ENCODE measurements at places on chromosomes 2 and 18.

GRCh38 chr2:217934321-217935131 lies 68.3 kb downstream of the TNS1 start:
- peak; percentile 88 for DNase-seq

DNA sequence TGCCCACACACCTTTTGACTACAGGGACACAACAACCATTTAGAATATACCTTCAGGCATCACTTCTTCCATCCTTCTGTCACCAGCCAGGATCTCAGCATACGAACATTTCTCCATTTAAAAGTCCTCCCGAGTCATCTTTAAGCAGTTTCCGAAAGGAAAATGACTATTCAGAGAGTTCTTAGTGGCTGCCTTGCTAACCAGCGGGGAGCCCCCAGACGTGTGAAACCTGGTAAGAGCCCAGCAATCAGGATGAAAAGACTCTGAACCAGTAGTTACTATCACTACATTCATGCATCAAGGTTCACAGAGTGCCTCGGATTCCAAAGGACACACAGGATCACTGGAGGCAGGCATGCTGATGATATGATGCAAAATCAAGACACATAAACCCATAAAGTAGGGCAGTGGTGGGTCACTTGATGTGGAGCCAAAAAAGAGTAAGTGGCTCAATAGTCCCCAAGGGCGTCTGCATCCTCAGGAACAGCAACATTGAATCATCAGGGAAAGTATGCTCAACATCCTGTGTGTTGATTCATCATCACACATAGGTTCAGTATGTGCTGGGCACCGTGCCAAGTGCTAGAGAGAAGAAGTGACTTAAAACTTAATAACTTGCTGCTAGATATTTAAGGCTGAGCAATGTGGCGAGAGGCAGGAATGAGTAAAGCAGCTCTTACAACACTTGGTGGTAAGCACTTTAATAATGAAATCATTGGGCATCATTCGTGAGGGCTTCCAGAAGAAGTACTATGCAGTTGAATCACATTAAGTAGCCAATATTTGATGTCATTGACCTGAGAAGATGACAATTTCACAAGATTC lies 4.4 kb downstream of the CCL20 start:
- DNase-seq, result peak; percentile 97

DNA sequence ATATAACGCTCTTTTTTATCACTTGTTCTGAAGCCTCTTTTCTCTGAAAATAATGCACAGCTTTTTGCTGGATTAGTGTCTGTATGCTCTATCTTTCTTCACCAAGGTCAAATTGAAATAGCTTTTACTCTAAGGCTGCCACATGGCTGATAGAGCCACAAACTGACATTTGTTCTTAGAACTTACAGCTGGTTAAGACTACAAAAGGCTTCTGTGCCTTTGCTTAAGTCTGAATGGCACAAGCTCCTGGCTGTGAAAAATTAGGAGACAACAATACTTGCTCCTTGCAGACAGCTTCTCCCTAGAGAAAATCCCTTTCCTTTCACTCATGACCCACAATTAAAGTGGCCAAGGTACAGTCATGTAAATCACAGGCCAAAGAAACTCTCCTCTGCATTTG lies 515.3 kb downstream of the DSC3 start:
- DNase-seq, result no peak

DNA sequence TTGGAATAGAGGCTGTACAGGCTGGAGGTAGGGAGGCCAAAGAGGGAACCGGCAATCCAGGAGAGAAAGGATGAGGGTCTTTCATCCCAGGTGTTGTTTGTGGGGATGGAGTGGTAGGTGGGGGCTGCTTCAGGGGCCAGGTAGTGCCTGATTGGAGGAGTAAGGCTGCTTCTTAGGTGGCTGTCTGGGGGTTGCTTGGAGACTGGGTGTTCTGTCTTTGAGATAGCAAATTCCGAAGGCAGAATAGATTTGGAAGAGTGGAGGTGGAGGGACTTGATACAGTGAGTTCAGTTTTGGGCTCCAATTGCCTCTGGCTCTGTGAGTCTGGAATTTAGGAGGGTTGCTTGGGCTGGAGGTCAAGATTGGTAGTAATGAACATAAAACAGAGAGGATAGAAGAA lies 5.9 kb downstream of the ZNF532 start:
- no peak for DNase-seq

- no peak for DNase-seq
Observed at GRCh38 chr2:181586569-181587081, 70.3 kb downstream of the CERKL start.

- DNase-seq, result no peak
Observed at GRCh38 chr2:236143811-236144210, 24.4 kb downstream of the GBX2 start.

- no peak for DNase-seq
Observed at GRCh38 chr2:207327513-207327912, 161.8 kb upstream of the KLF7 start.

DNA sequence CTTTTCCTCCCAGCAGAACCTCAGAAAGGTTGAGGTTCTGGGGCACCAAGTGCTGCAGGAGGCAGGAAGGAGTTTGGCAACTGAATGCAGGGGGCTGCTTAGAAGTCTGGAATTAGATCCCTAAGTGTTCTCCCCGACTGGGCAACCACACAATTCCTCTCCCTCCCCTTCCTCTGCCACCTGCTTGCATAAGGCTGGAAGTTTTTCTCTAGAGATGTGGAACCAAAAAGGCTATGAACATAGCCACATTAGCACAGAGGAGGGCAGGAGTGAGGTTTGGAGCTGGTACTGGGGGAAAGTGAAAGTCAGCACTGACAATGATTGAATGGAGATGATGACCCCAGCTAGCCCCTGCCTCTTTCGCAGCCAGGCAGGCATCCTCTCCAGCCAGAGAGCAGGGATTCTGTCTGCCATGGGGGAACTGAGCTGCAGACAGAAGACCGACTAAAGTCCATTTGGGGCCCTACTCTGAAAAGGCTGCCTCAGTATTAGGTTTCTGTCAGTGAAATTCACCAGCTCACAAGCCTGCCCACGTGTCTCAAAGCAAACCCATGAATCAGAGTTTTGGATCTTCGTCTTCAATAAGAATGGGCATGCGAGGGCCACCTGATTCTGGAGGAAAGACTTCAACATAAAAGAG lies 87.9 kb upstream of the ITGA6 start:
- no peak for DNase-seq

DNA sequence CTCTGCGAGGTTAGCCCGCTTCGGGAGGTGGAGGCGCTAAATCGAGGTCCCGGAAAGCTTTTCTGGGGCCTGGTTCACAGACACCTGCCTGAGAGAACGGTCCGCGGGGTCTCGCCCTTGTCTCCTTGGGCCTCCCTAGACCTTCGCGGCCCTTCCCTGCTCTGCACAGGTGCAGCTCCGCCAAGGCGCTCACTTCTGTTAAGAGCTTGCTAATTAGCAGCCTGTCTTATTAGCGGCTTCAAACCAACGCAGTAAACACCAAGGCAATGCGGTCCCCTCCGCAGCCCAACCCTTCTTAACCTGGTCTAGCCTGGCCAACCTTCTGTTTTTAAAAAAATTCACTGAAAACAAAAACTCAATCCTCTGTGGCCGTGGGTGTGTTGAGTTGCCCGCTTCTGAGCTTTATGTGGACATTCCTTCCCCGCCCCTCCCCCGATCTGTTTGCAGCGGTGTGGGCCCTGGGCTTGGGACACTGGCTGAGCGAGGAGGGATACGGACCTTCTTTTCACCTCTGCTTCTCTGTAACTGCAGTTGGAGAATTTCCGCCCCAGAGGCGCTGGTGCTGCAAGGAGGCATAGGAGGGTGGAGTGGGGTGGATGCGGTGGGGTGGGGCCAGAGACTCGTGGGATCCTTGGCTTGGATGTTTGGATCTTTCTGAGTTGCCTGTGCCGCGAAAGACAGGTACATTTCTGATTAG lies 3.4 kb upstream of the HOXD4 start:
- peak; percentile 63 for DNase-seq

GRCh38 chr2:78546843-78547242 lies 478.7 kb upstream of the REG3G start:
- DNase-seq, result no peak

GRCh38 chr2:110983133-110983532 lies 137.6 kb upstream of the BCL2L11 start:
- DNase-seq, result no peak

- no peak for DNase-seq
Observed at GRCh38 chr2:101622210-101623030, 75.1 kb upstream of the MAP4K4 start.

- no peak for DNase-seq
Observed at GRCh38 chr2:130328710-130329109, 14.0 kb upstream of the IMP4 start.

DNA sequence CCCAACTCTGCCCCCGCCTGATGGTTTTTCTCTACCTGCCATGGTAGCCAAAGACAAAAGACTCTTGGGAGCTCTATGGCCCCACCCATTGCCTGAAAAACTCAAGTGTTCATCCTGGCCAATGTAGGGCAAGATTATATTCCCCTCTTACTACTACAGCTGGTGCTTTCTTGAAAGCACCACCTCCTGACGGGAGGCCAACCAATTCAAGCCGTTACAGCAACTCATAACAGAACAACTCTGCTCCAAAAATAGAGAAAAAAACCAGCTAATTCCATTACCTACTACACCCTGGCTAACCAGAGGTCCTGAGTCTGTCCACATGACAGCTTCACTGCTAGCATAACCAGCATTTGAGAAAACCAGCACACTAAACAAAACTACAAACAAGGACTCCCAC lies 127.5 kb upstream of the GAREM1 start:
- no peak for DNase-seq

GRCh38 chr2:232689152-232689910 lies 7.8 kb upstream of the GIGYF2 start:
- no peak for DNase-seq

- peak; percentile 38 for DNase-seq
Observed at GRCh38 chr2:11572996-11573395, 39.2 kb downstream of the GREB1 start.

DNA sequence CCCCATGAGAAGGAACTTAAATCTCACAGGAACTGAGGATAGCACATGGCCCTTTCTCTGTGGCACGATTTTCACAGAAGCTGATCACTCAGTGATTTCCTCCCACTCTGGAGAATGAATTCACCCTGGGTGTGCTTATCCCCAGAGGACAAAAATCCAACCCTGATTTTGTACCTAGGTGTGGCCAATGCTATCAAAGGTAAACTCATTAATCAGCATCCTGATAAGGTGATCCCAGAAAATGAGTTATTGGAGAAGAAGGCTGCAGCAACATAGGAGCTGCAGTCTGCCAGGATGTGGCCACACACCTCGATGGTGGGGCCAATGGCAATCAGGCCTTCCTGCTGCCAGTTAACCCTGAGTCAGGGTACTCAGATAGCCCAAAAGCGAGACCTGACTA lies 8.2 kb upstream of the SULT1C2 start:
- DNase-seq, result no peak

- no peak for DNase-seq
Observed at GRCh38 chr18:24917767-24918166, 434.2 kb downstream of the ZNF521 start.

GRCh38 chr2:103526757-103527156 lies 764.9 kb downstream of the TMEM182 start:
- DNase-seq, result no peak

- peak; percentile 47 for DNase-seq
Observed at GRCh38 chr18:79524181-79525078, 128.7 kb downstream of the NFATC1 start.

DNA sequence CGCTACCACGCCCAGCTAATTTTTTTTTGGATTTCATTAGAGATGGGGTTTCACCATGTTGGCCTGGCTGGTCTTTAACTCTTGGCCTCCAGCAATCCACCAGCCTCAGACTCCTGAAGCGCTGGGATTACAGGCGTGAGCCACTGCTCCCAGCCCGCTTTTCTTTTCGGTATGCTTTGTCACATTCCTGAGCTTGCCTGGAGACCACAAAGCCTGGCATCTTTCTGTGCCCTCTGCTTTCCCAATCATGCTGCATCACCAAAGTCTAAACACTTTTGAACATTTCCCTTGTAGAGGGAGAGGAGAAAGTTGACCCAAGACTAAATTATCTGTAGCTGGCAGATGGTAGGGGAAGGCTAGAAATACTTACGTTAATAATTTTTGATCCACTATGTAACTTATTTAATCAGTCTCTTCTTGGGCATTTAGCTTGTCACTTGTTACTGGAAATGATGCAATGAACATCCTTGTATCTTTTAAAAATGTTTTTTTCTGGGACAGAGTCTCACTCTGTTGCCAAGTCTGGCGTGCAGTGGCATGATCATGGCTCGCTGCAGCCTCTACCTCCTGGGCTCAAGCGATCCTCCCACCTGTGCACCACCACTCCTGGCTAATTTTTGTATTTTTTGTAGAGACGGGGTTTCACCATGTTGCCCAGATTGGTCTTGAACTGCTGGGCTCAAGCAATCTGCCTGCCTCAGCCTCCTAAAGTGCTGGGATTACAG lies 2.7 kb upstream of the NPC1 start:
- no peak for DNase-seq

DNA sequence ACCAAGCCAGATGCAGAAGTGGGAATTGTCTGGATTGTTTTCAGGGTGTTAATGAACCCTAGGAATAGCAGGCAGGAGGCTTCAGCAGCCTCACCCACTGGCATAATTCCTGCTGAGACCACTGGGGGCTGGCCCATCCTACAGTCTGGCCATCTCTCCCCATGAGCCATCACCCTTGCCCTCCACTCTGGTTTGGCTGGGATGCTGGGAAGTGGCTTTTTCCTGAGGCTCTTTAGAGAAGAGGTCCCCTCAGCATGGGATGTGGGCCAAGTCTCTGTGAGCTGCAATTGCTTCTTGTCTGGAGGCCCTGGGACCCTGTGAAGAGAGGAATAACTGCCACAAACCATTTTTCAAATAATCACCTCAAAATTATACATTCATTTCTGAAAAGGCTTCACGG lies 4.0 kb downstream of the TCF7L1 start:
- no peak for DNase-seq

GRCh38 chr2:177733-178132 lies 86.1 kb downstream of the SH3YL1 start:
- DNase-seq, result no peak

- no peak for DNase-seq
Observed at GRCh38 chr2:223046470-223047040, 5.4 kb upstream of the KCNE4 start.

DNA sequence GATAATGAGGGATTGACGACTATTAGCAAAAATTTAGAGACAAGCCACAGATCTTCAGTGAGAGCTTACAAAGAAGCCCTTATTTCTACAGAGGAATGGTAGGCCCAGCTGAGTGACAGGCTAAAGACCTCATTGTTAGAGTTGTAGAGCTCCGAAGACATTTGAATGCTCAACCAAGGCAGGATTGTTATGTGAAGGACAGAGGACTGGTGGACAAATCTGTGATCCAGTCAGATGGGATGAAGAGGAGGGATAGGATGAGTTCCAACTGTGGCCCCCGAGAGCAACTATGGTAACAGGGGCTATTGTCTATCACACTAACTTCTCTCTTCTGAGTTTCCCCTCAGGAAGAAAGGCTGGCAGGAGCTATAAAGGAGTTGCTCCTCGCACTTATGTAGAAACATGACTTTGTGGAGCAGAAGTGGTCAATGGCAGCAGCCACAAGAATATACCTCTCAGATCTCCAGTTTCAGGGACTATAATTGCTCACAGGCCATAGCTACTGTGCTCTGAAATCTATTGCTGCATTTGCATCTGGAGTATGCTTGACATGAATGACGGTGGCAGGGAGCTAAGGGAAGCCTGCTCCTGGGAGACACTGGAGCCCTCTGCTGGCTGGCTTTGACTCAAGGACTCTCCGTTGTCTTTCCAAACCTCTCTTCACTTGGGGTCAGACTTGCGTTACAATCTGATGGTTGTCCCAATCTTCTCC lies 50.3 kb upstream of the GREB1L start:
- DNase-seq, result no peak

GRCh38 chr2:232236200-232236599 lies 142.4 kb upstream of the ALPP start:
- DNase-seq, result no peak

Data from aorta (tissue), 5 donors.